ENCODE measurements at places on chromosomes 6 and 20. TPM values are rescaled to one million over a fixed set of nuclear protein-coding genes. Genes with fewer than 3 reads are reported as not detected.

OR12D3 gene
- not detected for total RNA-seq

GRCh38 chr6:12289933-12290820 lies at the start of gene EDN1:
EDN1 (plus strand) TSS chr6:12290361; CDS start chr6:12290630, 269 bp downstream.
- peak within 1 kb of the TSS; percentile 32 for H3K4me3 ChIP-seq
- H3K27ac ChIP-seq = peak within 1 kb of the TSS; percentile 84
- DNase-seq = peak; percentile 47
- no peaks in the 10 kb centered on the region for H3K4me1 ChIP-seq

DNA sequence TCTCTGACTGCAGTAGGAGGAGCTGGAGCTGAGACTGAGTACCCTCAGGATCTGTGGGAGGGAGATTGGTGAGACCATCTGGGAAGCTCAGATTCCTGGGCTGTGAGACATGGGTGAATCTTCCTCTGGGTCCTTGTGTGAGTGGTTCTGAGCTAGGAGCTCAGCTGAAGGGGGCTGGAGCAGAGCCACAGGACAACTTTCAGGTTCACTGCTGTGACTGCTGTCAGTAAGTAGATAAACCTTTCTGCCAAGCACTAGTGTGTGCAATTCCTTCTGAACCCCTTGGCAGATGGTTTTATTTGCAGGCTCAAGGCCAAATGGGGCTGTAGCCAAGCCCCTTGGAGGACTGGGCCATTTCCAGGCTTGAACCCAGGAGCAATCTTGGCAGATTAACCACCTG lies 49.6 kb upstream of the SNAP91 start:
- no peak for DNase-seq
- no peaks in the 10 kb centered on the region for H3K36me3 ChIP-seq
- no peak overlapping the region for H3K27ac ChIP-seq

NKX2-4 gene
- not detected for total RNA-seq

DNA sequence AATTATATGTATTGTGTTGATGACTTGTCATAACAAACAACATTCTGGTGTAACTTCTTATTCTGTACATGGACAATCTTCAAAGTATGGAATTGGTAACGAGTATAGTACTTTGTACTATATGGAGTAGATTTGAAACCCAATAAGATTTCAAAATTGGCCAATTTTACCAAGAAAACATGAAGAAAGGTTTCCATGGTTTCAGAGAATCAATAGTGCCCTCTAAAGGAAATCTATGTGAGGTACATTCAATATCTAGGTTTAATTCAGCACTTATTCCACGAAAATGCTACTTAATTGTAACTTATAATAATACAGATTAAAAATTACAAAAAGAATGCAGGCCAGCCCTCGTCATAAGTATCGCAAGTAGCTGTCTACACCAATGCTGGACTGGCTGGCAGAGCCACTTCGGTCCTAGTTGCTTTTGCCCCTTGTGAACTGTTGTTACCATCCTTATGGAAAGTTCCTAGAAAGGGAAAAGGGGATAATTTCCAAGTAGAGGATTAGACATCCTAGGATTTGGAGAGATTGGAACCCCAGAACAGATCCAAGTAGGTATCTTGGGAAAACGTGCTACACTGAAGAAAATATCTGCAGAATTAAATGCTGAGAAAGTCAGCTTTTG lies 70.9 kb downstream of the LCA5 start:
- H3K4me3 ChIP-seq = no peak overlapping the region
- H3K27ac ChIP-seq = no peak overlapping the region
- H3K4me1 ChIP-seq = no peaks in the 10 kb centered on the region
- no peaks in the 10 kb centered on the region for H3K36me3 ChIP-seq
- no peak for DNase-seq

DNA sequence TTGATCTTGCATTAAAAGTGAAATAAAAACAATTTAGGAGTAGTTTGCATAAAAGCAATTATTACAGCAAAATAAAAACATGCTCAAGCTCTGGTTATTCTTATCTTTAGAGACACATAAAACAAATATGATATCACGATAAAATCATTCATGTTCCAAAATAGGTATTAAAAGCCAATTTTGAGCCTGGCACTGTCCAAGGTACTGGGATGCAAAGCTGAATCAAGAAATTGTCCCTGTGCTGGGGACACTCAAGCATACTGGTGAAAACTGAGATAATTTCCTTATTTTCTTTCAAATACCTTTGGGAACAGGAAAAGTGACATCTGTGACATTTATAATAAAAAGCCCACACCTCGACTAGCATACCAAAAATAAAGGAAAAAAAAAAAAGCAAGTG lies 931 bp upstream of the MTCL3 start:
- H3K27ac ChIP-seq = no peak overlapping the region
- DNase-seq = no peak
- H3K36me3 ChIP-seq = no peaks in the 10 kb centered on the region
- H3K27me3 ChIP-seq = no peaks in the 10 kb centered on the region
- H3K4me1 ChIP-seq = peaks cover 28% of the 10 kb centered on the region

DNA sequence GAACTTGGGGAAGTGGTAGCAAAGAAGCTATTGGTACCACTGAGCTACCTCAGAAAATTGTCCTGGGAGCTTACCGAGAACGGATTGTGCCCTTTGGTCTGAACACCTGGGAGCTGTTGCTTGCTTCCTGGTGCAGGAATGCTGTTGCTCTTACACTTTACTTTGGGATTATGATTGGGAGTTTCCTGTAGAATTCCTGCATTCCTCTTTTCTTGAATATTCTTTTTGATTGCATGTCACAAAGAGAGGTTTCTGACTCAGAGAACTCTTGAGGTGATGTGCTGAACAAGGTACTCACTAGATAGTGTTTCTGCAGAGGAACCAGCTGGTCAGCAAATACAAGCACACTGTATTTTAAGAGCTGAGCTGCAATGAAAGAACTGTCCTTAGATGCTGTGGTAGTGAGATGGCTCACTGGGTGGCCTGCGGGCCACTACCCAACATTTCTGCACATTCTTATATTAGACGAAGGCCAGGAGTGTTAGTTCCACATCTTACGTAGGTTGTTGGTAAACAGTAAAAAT lies 35.0 kb downstream of the LRRC1 start:
- H3K36me3 ChIP-seq = no peaks in the 10 kb centered on the region
- no peak overlapping the region for H3K4me3 ChIP-seq
- H3K27me3 ChIP-seq = no peaks in the 10 kb centered on the region
- no peak for DNase-seq
- peak overlapping the region; percentile 2 for H3K27ac ChIP-seq

HLA-DQA1 gene
- 0.30 TPM for total RNA-seq

DNA sequence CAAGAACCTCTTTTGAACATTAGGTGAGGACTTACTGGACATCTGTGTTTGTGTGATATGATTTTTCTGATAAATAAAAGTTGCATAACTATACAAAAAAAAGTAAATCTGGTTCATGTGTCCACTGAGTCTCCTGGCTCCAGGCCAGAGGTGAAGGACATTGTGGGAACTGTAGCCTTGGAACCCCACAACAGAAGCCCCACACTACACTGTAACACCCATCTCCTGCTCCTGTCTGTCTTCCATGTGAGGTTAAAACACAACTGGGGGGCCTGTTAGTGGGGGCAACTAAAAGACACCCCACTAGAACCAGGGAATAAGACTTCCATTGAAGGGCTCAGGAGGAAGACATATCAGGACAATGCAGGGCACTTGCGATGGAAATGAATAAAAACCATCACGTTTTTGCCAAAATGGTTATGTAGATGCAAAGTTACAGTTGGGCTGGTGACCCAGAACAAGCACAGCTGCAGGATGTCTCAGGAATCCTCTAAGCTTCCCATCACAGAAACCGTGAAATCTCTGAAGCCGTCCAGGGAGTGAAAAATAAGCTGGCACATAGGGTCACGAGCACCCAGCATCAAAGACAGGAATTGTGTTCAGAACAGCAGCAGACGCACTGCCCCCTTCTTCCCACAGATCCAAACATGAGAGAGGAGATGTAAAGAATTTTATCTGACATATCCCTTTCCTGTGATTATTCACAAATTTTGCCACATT lies 36.7 kb upstream of the PCSK2 start:
- no peak overlapping the region for H3K4me3 ChIP-seq
- H3K4me1 ChIP-seq = no peaks in the 10 kb centered on the region
- no peak for DNase-seq

PLCB4 gene
- 36.9 TPM for total RNA-seq

RBPJL gene
- total RNA-seq = not detected

PSMB8 gene
- total RNA-seq = 39.0 TPM

- no peak overlapping the region for H3K4me3 ChIP-seq
- no peaks in the 10 kb centered on the region for H3K27me3 ChIP-seq
- H3K4me1 ChIP-seq = no peaks in the 10 kb centered on the region
- DNase-seq = no peak
- H3K36me3 ChIP-seq = no peaks in the 10 kb centered on the region
These were observed 76.6 kb upstream of the STXBP5 start for GRCh38 chr6:147127587-147127986.

DNA sequence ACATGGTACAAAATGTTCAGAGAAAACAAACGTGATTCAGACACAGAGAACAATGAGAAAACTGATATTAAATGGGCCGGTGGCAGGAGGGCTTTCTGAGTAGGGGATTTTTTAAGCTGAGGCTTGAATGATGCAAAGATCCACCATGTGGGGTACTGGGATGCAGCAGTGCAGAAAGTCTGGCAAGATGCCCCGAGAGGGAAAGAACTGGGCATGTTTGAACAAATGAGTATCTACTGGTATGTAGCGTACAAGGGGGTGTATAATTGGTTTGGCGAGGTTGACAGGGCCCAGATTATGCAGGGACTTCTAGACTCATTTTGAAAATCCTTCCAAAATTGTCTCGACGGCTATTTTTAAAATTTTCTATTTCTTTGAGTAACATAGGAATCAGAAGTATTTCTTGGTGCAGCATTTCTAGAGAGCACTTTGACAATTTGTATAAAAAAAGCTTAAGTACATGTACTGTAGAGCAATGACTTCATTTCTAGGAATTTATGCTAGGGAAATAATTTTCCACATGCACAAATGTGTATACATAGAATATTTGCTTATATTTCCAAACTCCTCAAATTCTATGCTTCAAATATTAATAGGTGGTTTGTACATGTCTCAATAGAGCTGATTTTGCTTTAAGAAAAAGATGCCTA lies 119.6 kb upstream of the DOK5 start:
- H3K4me3 ChIP-seq = no peak overlapping the region
- peaks cover 3% of the 10 kb centered on the region for H3K4me1 ChIP-seq
- H3K36me3 ChIP-seq = no peaks in the 10 kb centered on the region
- H3K27me3 ChIP-seq = no peaks in the 10 kb centered on the region

- H3K27ac ChIP-seq = no peak overlapping the region
- H3K27me3 ChIP-seq = no peaks in the 10 kb centered on the region
- H3K4me3 ChIP-seq = no peak overlapping the region
- no peak for DNase-seq
- peaks cover 3% of the 10 kb centered on the region for H3K4me1 ChIP-seq
These were observed 13.4 kb downstream of the EPB41L2 start for GRCh38 chr6:131049608-131050007.

GRCh38 chr6:81896525-81897503 lies 144.3 kb upstream of the TENT5A start:
- H3K27ac ChIP-seq = peak overlapping the region; percentile 79
- H3K4me3 ChIP-seq = no peak overlapping the region
- H3K4me1 ChIP-seq = peaks cover 65% of the 10 kb centered on the region
- H3K36me3 ChIP-seq = no peaks in the 10 kb centered on the region

ZNF343 gene
- total RNA-seq = 12.0 TPM

DNA sequence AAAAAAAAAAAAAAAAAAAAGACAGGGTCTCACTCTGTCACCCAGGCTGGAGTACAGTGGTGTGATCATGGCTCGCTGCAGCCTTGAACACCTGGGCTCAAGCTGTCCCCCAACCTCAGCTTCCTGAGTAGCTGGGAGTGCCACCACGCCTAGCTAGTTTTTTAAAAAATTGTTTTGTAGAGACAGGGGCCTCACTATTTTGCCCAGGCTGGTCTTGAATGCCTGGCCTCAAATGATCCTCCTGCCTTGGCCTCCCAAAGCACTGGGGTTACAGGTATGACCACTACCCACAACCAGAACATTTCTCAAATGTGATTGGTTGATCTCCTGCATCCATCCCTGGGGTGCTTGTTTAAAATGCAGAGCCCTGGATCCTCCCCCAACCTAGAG lies 5.6 kb upstream of the RBCK1 start:
- no peaks in the 10 kb centered on the region for H3K36me3 ChIP-seq
- H3K4me3 ChIP-seq = no peak overlapping the region
- no peak for DNase-seq
- no peak overlapping the region for H3K27ac ChIP-seq
- H3K4me1 ChIP-seq = no peaks in the 10 kb centered on the region
- no peaks in the 10 kb centered on the region for H3K27me3 ChIP-seq

EPHA7 gene
- total RNA-seq = 1.5 TPM

GRCh38 chr6:131807644-131808459 lies at the start of gene ENPP1:
ENPP1 (plus strand) TSS chr6:131808020; CDS start chr6:131808036, 16 bp downstream.
- peaks cover 12% of the 10 kb centered on the region for H3K4me1 ChIP-seq
- no peaks in the 10 kb centered on the region for H3K36me3 ChIP-seq
- peak within 1 kb of the TSS; percentile 83 for H3K4me3 ChIP-seq
- H3K27me3 ChIP-seq = no peaks in the 10 kb centered on the region
- DNase-seq = peak; percentile 53

GRCh38 chr20:23588434-23589403 lies 17.0 kb downstream of the CST9 start:
- no peaks in the 10 kb centered on the region for H3K4me1 ChIP-seq
- DNase-seq = no peak
- no peaks in the 10 kb centered on the region for H3K36me3 ChIP-seq
- no peak overlapping the region for H3K4me3 ChIP-seq
